ENCODE measurements at places on chromosomes 7 and 10. TPM values are rescaled to one million over a fixed set of nuclear protein-coding genes. Genes with fewer than 3 reads are reported as not detected.

Gene ZSCAN25
- 9.6 TPM for total RNA-seq

Gene LIPK
- total RNA-seq: not detected

Gene NEUROD6
- 325 TPM for total RNA-seq

Gene SAP25
- 0.25 TPM for total RNA-seq

Gene FAM237B
- not detected for total RNA-seq

Gene SPDYE11
- total RNA-seq: under 0.01 TPM

Gene AMPH
- total RNA-seq: 47.0 TPM

Gene FAM241B
- 12.8 TPM for total RNA-seq

Gene NANOS1
- total RNA-seq: 5.2 TPM

Gene STOX1
- total RNA-seq: 6.4 TPM

Gene SFXN2
- 3.4 TPM for total RNA-seq

Gene NOS3
- total RNA-seq: 1.2 TPM

Gene CHST12
- 2.2 TPM for total RNA-seq

Gene SLC26A3
- not detected for total RNA-seq

Gene TEX47
- not detected for total RNA-seq

Gene XRCC2
- total RNA-seq: 2.2 TPM

Gene LOXL4
- total RNA-seq: 0.25 TPM

Gene CCL24
- not detected for total RNA-seq

Gene GPR15LG
- total RNA-seq: not detected

Gene POMZP3
- total RNA-seq: 4.2 TPM

Gene OR2A1
- under 0.01 TPM for total RNA-seq

Gene KCNIP2
- total RNA-seq: 7.9 TPM

Gene CEP55
- 1.7 TPM for total RNA-seq

Gene FAM25A
- total RNA-seq: not detected

Gene MMP21
- total RNA-seq: 0.25 TPM

Gene GCK
- total RNA-seq: 3.9 TPM

Gene AOAH
- 3.4 TPM for total RNA-seq

Gene TMEM176B
- 1.2 TPM for total RNA-seq

Gene NOD1
- 2.0 TPM for total RNA-seq

Gene TMEM270
- total RNA-seq: not detected

Gene SPOCK2
- total RNA-seq: 25.8 TPM

Gene TMEM236
- under 0.01 TPM for total RNA-seq

Gene STEAP1
- total RNA-seq: 0.25 TPM

Gene SLC26A5
- total RNA-seq: not detected

Gene C7orf33
- total RNA-seq: not detected

All from temporal lobe (tissue), 4 donors.